ENCODE measurements at places on chromosomes 5 and 9.

DNA sequence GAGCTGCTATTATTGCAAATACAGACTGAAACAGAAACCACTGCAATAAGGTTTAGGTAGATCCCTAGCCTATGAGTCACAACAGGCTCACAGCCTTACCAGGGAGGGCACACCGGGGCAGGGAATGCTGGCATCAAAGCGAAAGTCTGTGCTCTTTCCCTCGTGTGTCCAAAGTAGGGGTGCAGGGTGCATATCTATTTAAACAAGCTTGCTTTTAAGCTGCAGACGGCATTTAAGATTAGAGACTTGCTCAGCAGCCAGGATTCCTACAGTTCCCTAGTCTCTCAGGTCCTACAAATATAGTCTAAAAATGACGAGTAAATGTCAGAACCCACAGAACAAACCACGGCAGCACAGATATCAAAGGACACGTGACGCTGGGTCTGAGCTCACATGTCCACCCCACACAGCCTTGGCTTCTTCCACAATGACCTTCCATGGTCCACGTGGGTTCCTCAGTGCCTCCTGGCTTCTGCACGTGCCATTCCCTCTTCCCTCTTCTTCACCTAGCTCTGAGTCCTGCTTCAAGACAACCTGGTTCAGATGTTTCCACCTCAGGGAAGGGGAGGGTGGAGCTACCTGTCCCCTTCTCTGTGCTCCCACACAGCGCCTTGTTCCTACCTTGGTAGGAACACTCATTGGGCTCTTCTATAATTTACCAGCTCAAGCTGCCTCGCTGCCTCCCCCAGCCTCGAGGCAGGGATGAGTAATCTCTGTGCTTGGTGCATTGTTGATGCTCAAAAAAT lies 193.2 kb downstream of the MAPKAP1 start:
- DNase-seq: peak; percentile 66

- no peak for DNase-seq
Measured at GRCh38 chr5:127958421-127959011, 125.0 kb upstream of the SLC12A2 start.

DNA sequence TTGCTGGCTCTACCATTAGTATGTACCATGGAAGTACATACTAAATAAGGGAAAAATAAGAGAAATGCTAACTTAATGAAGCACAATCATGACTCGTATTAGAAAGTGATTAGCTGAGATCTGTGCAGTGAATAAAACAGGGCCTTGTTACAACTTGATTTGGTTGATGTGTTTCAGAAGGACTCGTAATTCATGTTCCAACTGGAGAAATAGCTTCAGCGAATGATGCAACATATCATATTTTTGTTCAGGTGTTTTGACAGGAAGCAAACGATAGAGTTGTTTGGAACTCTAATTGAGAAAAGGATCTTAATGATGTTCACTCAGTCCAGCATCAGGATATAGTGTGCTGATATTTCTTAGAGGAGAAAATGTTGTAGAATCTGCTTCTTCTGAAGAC lies 474.6 kb upstream of the WWC1 start:
- no peak for DNase-seq

GRCh38 chr9:87793292-87793691 lies 67.4 kb downstream of the CTSL start:
- DNase-seq: no peak
